ENCODE measurements at places on chromosomes 1 and 21.

DNA sequence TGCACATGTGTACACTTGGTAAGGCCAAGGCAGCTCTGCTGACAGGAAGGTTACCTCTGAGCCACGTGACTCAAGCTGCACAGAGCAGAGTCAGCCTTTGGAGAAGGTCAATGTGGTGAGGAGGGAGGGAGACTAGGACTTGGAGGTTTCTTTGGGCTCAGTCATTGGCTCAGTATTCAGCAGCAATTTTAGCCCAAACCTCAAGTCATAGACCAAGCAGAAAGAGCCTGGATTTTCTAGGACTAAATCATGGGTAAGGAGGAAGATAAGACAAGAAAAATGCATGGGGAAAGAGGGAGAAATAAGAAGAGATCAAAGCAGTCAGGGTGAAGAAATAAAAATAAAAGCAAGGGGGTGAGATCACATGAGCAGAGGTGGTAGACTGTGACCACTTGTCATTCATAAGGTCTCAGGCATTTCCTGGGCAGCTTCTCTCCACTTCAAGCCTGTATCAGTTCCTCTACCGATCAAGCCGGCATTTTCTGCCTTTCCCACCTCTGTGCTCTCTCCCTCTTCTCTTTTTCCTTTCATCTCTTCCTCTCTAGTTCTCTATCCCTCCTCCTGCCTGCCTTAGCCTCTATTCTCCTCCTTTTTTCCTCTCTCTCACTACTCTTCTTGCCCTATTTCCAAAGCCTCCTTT lies 51.7 kb upstream of the DUSP10 start:
- DNase-seq = peak; percentile 39

DNA sequence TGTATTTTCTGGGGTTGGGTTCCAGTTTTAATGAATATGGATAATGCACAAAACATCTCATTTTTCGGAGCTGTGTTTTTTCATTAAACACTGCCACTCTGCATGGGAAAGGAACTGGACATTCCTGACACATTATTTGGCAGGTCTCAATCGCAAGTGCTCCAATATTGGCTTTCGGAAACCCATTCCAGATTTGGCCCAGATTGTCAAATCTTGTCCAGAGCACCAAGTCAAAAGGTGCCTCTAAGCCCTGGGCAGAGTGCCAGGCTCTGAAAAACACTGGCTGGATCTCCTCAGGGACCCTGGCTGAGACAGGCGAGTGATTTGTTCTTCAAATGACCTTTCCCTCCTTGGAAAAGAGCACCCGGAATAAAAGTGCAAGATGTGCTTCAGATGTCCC lies 68.4 kb upstream of the MRPS6 start:
- no peak for DNase-seq

GRCh38 chr1:204356997-204357396 lies 2.7 kb downstream of the PLEKHA6 start:
- no peak for DNase-seq

DNA sequence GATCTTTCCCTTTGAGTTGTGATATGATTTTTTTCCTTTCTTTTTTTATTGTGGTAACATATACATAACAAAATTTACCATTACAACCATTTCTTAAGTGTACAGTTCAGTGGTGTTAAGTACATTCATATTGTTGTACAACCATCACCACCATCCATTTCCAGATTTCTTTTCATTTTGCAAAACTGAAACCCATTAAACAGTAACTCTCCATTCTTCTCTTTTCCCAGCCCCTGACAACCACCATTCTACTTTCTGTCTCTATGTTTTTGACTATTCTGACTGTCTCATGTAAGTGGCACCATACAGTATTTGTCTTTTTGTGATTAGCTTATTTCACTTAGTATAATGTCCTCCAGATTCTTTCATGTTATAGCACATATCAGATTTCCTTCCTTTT lies 30.3 kb downstream of the CEP350 start:
- DNase-seq = no peak

GRCh38 chr1:182890927-182891610 lies 51.9 kb downstream of the DHX9 start:
- DNase-seq = no peak

DNA sequence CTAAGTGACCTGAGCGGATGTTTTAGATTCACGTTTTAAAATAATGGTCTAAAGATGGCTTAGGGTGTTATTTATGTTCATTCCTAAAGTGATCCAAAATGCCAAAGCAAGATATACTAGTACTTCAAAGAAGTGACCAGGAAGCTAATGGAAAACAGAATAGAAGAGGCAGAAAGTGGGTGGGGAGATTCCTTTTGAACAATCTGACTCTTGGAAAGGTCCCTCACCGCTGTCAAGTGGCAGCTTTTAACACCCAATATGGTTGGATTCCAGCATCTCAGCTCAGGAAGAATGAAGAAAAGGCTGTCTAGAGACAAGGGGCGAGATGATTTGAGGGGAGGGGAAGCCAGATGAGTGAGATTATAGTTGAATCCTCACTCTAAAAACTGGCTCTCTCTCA lies 90.3 kb downstream of the SCMH1 start:
- DNase-seq = no peak

All from inflammatory macrophage treated with lipopolysaccharide for 1 hour (primary cell).